ENCODE measurements at places on chromosomes 12 and 14.

DNA sequence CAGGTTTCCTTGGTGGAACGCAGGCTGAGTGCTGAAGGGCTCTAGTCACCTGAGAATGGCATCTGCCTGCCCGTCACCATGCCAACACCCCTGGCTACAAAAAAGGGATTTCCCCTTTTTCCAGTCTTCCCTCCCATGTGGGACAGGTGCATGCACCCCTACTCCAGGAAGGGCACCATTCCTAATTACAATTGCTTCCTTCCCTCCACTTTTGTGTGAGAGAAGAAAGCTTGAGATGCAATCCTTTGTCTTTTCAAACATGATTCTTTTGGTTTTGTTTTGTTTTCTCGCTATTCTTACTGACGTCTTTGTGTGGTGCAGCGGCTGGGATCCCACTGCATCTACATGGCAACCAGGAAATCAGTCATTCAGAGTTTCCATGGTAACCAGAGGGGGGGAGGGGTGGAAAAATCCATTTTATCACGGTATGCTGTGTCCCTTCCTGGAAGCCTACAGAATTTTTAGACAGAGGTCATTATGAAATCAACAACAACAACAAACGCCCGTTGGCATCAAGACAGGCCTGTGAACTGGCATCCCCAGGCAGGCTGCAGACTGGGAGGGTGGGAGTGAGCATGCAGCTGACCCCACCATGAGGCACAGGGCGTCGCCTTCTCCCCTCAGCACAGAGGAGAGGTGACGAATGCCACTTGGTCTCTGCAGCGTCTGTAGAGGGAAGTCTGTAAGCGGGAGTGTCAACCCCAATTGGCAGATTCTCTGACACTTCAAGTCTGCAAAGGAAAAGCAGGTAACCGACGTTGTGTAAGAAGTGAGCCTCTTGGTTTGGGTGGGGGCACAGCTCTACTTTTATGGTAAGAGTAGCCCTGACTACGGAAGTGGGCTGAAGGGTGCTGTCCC is 13.6 kb upstream of the GNG2 start:
- DNase-seq: peak; percentile 86

- no peak for DNase-seq
Observed at GRCh38 chr12:132773077-132773955, 11.7 kb upstream of the ANKLE2 start.

GRCh38 chr12:100128512-100128908 is 14.2 kb downstream of the BLTP3B start:
- DNase-seq: no peak

DNA sequence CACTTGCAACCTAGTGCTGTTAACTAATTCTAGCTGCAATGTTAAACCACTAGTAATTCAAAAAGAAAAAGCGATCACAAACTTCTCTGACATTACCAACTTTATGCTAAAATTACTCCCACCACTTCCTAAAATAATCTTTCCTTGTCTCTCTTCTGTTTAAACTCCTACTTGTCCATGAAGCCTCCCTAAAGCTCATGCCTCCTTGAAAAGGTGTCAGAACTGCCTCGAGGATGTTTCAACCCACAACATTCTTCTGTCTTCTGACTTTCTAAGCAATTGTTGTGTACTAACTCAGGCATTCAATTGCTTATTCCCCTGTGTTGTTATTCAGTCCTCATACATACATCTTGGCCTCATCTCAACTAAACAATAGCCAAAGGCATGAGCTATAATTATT is 5.9 kb downstream of the GNPTAB start:
- no peak for DNase-seq

GRCh38 chr12:99278899-99279298 is 368.7 kb upstream of the GARIN6 start:
- no peak for DNase-seq

- no peak for DNase-seq
Observed at GRCh38 chr14:65999865-66000264, 486.3 kb upstream of the CCDC196 start.

DNA sequence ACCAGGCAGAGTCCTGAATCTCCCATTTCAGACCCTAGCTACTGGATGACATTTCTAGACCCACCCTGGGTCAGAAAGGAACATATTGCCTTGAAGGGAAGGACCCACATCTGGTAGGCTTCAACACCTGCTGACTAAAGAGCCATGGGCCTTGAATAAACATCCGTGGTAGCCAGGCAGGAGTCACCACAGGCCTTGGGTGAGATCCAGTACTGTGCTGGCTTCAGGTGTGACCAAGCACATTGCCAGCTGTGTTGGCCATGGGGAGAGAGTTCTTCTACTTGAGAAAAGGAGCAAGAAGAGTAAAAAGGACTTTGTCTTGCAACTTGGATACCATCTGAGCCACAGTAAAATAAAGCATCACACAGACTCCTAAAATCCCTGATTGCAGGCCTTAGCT is 332.6 kb downstream of the SLC16A7 start:
- no peak for DNase-seq

DNA sequence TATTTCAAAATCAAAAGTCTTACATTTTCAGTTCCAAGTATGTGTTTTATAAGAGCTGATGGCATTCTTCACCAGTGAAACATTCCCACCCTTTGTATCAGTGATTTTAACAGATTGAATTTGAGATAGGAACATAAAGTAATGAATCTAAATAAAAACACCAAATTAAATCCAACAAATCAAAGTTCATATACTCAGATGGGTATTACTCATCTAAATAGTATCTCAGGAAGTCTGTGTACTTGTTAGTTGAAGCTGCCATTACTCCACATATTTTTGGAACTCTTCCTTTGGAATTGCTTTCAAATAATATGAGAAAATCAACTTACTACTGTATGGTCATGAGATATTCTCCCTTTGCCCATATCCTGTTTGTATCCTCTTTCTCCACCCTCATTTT is 89.1 kb downstream of the MIA2 start:
- no peak for DNase-seq

- no peak for DNase-seq
Observed at GRCh38 chr14:72753044-72753710, 140.7 kb downstream of the DPF3 start.

DNA sequence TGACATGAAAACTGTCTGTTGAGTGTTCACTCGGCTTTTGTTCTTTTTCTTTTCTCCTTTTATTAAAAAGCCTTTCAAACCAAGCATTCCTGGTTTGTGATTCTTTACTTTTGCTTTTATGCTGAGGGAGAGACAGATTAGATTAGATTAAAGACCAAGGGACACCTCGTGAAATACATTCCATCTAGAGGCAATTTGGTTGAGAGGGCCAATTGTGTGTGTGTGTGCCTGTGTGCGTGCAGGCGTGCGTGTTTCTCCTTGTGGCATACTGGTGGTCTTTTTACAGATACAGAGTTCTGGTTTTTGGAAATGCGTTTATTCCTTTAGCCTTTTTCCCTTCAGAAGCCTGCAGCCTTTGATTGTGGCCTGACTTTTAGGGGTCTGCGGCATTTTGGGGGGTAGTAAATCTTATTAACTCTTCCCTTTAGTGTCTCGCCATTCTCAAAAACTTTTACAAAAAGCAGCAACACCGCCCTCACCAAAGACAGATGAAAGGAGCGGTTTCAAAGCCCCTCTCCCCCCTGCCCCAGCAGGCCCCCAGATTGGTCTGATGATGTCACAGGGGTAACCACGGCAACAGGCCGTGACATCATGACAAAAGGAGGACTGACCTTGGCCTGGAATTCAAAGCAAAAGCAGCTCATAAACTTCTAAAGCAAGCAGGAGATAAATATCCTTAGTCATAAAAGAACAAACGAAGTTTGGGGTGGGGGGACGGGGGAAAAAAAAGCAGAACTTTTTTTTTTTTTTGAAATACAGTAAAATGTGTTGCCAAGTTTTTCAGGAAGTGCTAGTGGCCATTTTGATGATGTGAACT is 84.1 kb upstream of the TBX3 start:
- DNase-seq: no peak

DNA sequence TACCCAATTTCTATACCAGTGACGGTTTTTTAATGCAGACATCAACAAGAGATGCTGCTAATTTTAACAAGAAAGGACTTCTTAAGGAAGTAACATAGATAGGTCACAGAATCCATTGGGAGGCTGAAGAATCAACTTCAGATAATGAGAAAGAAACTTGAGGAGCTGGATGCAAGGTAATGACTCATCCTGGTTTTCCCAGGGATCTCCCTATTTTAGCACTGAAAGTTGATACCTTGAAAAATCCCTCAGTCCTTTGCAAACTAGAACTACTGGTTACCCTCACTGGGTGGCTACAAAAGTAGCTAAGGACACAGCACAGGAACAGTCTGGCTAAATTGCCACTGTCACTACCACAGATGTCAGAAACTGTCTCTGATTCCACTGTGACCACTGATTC is 561.9 kb downstream of the FLRT2 start:
- DNase-seq: no peak

DNA sequence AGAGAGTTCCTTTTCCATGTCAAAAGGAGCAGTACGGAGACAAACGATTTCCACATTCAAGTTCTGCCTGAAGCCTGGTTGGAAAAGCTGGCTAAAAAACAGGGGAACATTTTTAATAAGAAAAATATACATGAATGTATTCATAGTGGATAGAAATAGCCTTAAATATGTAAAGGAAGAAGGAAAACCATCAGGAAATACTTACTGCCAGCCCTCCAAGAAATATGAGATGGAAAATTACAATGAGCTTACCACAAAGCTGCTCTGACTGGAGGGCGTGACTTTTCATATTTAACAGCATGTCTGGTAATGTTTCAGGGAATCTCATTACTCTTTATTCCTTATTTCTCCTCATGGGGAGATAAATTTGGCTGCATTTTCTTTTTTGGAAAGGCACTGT is 75.9 kb upstream of the ZDHHC17 start:
- no peak for DNase-seq

All from germinal center (tissue), 1 donor.